ENCODE measurements at places on chromosomes 5 and 9.

- no peak for DNase-seq
Measured at GRCh38 chr9:10903969-10904368, 291.2 kb upstream of the PTPRD start.

DNA sequence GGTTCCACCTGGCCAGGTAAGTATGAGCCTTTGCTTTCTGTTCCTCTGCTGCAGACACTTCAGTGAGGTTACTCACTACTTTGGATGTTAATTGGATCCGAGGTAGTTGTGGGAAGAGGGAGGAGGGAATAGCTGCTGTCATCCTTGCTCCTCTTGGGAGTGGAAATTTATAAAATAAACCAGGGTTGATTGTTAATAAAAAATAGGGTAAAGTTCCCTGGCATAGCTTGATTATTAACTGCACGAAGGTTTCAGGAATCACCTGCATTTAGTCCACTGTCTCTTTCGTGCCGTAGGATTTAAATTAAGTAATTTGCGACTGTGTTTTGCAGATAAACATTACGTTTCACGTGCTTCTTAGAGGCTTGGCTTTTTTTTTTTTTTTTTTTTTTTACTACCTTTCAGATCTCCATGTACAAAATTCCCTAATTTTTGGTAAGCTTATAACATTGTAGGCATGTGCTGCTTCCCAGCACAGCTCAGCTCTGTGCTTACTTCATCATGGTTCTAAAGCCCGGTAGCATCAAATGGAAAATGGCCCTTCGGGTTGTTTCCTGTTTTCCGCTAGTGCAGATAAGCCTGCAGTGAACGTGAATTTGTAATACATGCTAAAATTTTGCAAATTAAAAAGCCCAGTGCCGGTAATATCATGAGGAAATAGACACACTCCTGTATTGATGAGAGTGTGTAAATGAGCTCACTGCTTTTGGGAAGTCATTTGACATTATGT is 26.9 kb upstream of the LTC4S start:
- DNase-seq: peak; percentile 30

GRCh38 chr9:112194969-112195431 is 19.9 kb upstream of the SUSD1 start:
- peak; percentile 56 for DNase-seq

DNA sequence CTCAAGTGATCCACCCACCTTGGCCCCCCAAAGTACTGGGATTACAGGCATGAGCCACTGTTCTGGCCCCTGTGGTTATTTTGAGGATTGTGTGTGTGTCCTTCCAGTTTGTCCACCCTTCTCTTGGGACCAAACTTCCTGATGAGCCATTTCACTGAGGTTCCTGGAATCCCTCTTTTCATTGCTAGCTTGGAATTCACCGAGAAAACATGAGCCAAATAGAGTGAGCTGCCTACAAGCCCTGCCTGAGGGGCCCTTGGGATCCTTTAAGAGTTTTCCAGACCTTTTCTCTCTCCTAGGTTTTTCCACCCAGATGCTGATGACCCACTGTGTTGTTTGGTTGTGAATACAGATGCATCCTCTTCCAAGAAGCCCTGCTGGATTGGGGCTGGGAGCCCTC is 13.2 kb upstream of the KIF12 start:
- no peak for DNase-seq

DNA sequence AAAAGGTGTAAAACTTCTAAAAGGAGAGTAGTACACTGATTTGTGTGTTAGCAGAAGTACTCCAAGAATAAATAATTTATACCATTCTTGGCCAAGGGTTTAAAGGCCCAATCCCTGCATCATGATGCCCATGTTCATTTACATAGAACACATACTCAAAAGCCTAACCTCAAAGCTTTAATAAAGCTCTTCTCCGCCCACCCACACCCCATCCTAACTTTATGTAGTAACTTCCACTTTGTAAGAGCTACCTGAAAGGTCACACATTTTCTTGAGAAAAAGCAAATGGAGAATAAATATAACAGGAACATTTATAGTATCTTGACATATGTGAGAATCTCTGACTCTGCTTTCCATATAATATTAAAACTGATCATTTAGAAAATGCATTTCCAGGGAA is 148.8 kb upstream of the FREM1 start:
- DNase-seq: no peak

GRCh38 chr9:108083796-108084352 is 594.3 kb upstream of the KLF4 start:
- DNase-seq: peak; percentile 35

GRCh38 chr9:116372081-116372673 is 218.6 kb downstream of the PAPPA start:
- DNase-seq: no peak

DNA sequence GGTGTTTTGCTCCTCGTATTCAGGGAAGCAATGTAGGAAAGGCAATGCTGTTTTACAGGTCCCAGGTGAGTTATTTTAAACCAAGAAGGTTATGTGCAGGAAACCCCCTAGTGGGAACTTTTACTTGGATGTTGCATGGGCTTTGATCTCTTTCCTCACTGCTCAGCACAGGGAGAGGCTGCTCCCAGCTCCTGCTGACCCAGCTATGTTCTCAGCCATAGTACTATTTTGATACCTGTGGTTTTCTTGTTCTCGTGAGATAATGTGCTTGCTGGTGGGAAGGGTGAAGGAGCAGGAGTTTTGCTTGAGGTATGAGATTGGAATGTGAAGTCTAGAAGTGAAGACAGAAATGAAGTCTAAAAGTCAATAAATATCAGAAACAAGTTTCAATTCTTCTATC is 265.6 kb upstream of the FBXL7 start:
- no peak for DNase-seq

GRCh38 chr9:112884721-112885120 is 6.0 kb downstream of the SLC46A2 start:
- DNase-seq: no peak

DNA sequence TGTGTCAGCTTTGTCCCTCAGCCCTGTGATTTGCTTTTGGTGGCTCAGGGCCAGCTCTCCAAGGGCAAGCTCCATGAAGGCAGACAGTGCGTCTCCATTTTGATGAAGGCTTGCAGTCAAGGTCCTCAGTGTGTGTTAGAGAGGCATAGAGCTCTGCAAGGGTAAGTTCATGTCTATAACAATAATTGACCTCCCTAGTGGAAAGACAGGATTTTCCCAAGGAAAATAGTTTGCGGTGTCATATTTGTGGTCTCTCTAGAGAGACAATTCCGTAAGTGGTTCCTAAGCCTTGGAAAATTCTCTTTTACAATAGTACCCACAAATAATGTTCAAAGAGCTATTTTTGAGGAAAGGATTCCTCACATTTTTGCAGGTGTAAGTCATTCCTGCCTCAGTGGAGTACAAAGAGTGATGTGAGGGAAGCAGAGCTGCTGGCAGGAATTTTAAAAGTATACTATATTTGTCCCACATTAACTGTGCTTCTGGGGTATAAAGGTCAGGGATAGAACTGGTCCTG is 40.2 kb downstream of the SLC1A3 start:
- DNase-seq: no peak

DNA sequence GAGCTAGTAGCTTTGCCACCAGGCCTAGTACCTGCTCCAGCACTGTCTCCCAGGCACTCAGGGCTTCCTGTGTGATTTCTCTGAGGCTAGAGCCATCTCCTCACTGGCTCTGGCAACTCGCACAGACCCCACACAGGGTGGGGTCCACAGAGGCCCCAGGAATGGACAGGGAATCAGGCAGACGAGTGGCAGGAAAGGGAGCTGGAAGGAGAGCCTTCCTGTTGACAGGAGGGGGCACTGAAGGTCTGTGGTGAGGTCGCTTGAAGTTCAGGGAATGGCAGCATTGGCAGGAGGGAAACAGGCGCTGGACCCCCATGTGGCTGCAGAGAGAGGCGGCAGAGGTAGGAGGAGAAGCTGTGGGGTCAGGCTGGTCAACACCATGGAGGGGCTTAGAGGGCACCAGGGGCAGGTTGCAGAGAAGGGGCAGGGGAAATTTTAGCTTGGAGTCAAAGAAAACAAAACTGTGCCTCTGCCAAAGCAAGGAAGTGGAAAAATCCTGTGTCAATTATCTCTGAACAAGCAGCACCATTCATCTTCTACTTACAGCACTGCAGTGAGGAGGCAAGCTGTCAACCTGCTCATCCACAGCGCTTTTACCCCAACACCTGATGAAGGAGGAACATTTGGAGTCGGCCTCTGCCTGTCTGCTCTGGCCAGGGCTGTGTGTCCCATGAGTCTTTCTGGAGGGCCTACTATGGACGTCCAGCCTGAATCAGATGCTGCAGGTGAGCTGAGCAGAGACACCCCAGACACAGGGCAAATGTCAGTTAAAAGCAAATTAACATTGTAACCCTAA is 270.2 kb downstream of the FSTL4 start:
- DNase-seq: no peak

- no peak for DNase-seq
Measured at GRCh38 chr5:156481741-156482140, 154.8 kb downstream of the SGCD start.

DNA sequence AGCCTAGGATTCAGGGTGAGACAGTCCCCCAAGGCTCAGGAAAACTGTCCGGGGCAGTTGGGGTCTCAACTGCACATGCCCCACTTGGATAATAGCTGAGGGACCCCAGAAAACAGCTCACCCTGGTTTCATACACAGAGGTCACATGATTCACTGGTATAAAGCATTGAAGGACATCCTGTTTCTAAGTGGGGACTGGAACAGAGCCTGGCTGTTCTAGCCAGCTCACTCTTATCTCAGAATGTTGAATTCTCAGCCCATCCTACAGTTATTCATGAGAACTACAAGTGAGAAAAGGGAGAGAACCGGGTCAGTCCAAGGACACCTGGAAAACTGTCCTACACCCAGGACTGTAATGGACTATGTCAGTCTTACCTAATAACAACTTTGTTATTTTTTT is 170.9 kb downstream of the FGF1 start:
- DNase-seq: no peak

- DNase-seq: no peak
Measured at GRCh38 chr5:756171-756570, 28.4 kb downstream of the ZDHHC11B start.

GRCh38 chr5:135332519-135333150 is 66.4 kb downstream of the MACROH2A1 start:
- DNase-seq: peak; percentile 55

- no peak for DNase-seq
Measured at GRCh38 chr5:160158087-160158486, 38.8 kb upstream of the PWWP2A start.

DNA sequence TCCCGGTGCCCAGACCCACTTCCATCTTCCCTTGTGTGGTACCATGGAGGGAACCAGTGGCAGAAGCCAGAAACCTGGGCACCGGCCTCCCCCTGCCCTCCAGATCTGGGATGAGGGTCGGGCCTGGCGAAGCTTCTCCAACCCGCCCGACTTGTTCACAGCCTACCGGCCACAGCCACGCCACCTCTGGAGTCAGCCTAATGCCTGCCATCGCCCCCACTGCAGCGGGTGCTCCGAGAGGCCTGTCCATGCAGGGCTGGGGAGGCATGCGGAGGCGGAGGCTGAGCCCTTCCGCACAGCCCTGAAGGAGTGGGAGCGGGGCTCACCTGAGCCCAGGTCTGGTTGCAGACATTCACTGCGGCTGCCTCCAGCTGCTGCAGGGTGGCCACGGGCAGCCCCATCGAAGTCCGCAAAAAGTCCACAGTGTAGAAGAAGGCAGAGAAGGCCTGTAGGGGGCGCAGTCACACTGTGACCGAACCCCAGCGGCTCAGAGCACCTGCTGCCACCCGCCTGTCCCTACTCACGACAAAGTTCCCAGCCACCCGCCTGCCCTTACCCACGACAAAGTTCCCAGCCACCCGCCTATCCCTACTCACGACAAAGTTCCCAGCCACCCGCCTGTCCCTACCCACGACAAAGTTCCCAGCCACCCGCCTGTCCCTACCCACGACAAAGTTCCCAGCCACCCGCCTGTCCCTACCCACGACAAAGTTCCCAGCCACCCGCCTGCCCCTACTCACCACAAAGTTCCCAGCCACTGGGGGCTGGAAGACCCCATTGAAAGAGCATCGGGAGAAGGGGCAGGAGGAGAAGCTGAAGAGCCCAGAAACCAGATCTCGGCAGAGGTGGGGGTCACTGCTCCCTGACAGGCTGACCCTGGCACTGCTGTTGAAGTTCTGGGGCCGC is 3.8 kb upstream of the NPDC1 start:
- DNase-seq: peak; percentile 61

DNA sequence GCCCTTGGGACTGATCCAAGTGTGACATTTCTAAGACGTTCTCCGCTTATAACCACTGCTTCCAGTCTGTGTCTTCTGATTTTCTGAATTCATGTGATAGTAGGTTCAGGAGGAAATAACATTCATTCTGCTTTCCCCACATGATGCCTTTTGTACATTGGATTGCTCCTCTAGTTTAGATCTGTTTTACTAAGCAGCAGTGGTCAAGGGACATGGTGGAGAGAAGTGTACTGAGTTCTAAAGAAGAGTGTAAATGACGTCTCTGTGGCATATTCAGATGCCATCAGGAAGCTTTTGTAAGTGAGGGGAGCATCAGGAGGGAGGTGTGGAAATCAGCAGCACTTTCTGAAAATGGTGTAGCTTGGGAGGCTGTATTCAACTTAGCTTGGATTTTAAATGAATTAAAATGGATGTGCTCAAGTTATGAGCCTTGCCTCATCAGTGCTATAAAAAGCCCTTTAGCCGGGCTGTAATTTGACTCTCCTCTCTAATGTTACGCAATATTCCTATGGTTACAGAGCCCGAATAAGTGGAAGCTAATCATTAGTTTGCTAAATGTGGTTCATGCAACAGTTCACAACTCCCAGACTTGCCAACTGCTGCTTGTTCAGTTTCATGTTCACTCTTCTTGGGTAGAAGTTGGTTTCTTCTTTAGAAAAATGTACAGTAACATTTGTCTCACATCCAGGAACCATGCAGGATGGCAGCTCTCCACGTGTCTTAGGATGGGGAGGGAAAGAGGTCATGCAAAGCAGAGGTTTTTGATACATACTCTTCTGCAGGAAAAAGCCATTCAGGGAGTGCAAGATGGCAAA is 281.3 kb downstream of the ARHGAP26 start:
- DNase-seq: peak; percentile 80

GRCh38 chr9:121292801-121293241 is 24.9 kb downstream of the GSN start:
- DNase-seq: no peak

GRCh38 chr5:174340226-174340625 is 294.7 kb downstream of the NSG2 start:
- no peak for DNase-seq

DNA sequence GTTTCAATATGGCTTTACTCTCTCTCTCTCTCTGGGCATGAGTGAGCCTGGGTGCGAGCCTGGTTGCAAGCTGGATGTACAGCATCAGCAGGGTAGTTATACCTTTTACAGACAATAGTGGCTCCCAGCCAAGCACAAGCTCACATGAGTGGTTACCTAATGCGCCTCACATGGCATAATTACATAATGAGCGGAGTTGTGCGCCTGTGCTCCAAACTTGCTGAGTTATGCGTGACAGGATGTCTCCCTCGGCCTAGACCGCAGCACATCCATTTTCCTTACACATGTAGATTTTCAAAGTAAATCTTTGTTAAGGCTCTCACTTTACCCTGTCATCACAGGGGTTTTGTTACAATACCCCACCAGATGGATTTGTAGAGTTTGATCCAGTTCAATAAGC is 233.5 kb upstream of the WWC1 start:
- no peak for DNase-seq

GRCh38 chr9:107815782-107816560 is 326.4 kb upstream of the KLF4 start:
- DNase-seq: no peak
